Activated CD8-positive, alpha-beta T cell treated with anti-CD3 and anti-CD28 coated beads, Interleukin-2, amount 10 ng/mL, durations not matched to agents 7 days and 5 days (primary cell): ENCODE measurements at places on chromosomes 2 and 18.

GRCh38 chr18:58608216-58608615 is 20.7 kb downstream of the ALPK2 start:
- no peaks in the 10 kb centered on the region for H3K36me3 ChIP-seq
- H3K4me1 ChIP-seq, result peaks cover 38% of the 10 kb centered on the region
- H3K27ac ChIP-seq, result no peak overlapping the region
- no peak overlapping the region for H3K4me3 ChIP-seq
- DNase-seq, result no peak

DNA sequence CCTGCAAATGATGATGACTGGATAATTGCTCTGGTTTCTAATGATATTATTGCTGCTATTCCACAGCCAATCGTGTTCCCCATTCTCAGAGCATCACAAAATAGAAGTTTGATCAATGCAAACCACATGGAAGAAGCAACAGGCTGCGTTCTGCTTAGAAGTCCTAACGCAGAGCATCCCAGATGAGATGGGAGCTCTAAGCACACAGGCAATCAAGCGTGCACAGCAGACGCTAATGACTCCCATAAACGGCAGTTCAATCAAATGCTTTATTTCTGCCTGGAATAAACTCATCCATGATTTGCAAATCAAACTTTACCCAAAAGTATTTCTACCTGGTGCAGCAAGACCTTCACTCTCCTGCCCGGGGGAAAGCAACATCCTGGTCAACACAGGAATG is 304.2 kb downstream of the FBXO15 start:
- peaks cover 2% of the 10 kb centered on the region for H3K4me1 ChIP-seq
- no peak overlapping the region for H3K27ac ChIP-seq
- no peaks in the 10 kb centered on the region for H3K36me3 ChIP-seq

DNA sequence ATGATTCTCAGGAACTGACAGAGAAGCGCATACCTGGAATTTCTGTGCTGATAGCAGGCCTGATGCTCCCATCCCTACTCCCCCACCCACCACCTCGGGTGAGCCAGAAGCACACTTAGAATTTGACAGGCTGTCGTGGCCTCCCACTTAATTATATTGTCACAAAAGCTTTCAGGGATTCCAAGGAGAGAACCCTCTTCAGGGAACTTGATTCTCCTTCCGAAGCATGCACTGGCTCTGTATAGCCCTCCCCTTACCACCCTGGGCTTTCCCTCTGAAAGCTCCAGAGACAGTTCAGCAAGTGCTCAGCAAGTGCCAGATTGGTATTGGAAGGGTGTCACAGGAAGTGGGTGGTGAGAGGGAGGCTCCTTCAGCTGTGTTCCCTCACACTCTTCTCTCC is 252.5 kb upstream of the SIX2 start:
- H3K36me3 ChIP-seq, result no peaks in the 10 kb centered on the region
- peaks cover 18% of the 10 kb centered on the region for H3K27me3 ChIP-seq
- DNase-seq, result no peak
- no peaks in the 10 kb centered on the region for H3K4me1 ChIP-seq
- no peak overlapping the region for H3K4me3 ChIP-seq

- no peaks in the 10 kb centered on the region for H3K27me3 ChIP-seq
- H3K4me1 ChIP-seq, result no peaks in the 10 kb centered on the region
- DNase-seq, result no peak
- H3K27ac ChIP-seq, result no peak overlapping the region
Observed at GRCh38 chr2:72685638-72686213, 140.1 kb downstream of the EXOC6B start.

- H3K36me3 ChIP-seq, result no peaks in the 10 kb centered on the region
- H3K27me3 ChIP-seq, result peaks cover 3% of the 10 kb centered on the region
- H3K4me1 ChIP-seq, result peaks cover 25% of the 10 kb centered on the region
- H3K4me3 ChIP-seq, result no peak overlapping the region
- H3K27ac ChIP-seq, result no peak overlapping the region
- no peak for DNase-seq
Observed at GRCh38 chr2:219292616-219293015, 13.4 kb downstream of the DNAJB2 start.

DNA sequence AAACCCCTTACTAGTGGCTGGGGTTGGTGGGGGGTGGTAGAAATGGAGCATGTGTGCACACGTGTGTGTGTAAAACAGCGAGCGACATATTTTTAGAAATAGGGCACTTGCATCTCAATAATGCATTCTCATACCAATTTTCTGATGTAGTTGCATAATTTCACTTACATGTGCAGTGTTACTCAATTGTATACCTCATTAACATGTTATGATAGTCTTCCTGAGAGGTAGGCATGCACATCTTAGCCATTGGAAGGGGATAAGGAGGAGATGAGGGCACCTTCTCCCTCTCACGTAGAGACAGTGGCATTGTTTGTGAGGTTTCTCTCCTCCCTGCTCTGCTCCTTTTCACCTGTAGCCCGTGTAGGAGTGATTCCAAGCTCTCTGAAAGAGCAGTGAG is 44.6 kb upstream of the RND3 start:
- no peaks in the 10 kb centered on the region for H3K27me3 ChIP-seq
- no peak overlapping the region for H3K27ac ChIP-seq
- H3K36me3 ChIP-seq, result no peaks in the 10 kb centered on the region
- DNase-seq, result no peak

DNA sequence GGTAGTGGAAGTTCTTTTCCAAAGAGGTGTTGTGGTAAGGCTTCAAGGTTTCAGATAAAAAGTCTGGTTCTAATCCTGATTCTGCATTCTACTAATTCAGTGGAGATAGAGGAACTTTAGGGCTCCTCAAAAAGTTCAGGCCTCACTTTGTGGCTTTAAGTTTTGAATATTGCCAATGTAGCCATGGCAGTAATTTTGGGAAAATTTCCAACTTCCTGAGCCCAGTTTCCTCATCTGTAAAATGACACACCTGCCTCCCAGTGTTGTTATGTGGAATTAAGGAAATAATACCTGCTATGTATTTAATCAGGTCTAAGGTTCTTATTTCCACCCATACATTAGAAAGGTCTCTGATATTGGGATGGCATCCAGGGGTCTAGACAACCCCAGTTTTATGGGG is 147.6 kb upstream of the ITGA6 start:
- no peaks in the 10 kb centered on the region for H3K36me3 ChIP-seq
- DNase-seq, result no peak
- no peaks in the 10 kb centered on the region for H3K4me1 ChIP-seq
- H3K27ac ChIP-seq, result no peak overlapping the region

DNA sequence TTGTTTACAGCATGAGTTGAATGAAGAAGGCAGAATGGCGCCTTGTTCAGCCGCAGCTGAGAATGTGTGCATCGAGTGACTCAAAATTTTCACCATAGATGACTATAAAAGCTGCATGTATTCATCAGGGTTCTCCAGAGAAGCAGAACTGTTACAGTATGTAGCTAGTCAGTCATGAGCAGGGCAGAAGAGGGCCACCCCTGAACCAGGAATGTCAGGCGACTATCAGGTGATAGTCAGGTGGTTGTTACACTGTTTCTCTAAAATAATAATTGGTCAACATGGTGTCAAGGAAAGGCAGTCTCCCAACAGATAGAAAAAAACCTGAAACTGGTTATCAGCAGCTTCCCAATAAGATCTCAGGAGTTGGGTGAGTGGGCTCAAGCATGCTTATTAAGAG is 20.2 kb upstream of the NOSTRIN start:
- no peak overlapping the region for H3K4me3 ChIP-seq
- H3K4me1 ChIP-seq, result no peaks in the 10 kb centered on the region
- no peak for DNase-seq
- no peaks in the 10 kb centered on the region for H3K36me3 ChIP-seq
- H3K27me3 ChIP-seq, result no peaks in the 10 kb centered on the region

GRCh38 chr2:74551942-74552913 is 1.5 kb downstream of the LOXL3 start:
- H3K4me1 ChIP-seq, result peaks cover 43% of the 10 kb centered on the region
- no peak overlapping the region for H3K27ac ChIP-seq
- peaks cover 35% of the 10 kb centered on the region for H3K27me3 ChIP-seq
- H3K4me3 ChIP-seq, result no peak overlapping the region
- peaks cover 12% of the 10 kb centered on the region for H3K36me3 ChIP-seq

GRCh38 chr2:190940454-190940853 is 59.8 kb downstream of the GLS start:
- no peaks in the 10 kb centered on the region for H3K27me3 ChIP-seq
- H3K27ac ChIP-seq, result no peak overlapping the region
- no peak overlapping the region for H3K4me3 ChIP-seq
- peaks cover 2% of the 10 kb centered on the region for H3K36me3 ChIP-seq
- H3K4me1 ChIP-seq, result peaks cover 2% of the 10 kb centered on the region

- no peak overlapping the region for H3K4me3 ChIP-seq
- DNase-seq, result no peak
- peaks cover 2% of the 10 kb centered on the region for H3K27me3 ChIP-seq
- no peaks in the 10 kb centered on the region for H3K36me3 ChIP-seq
- H3K27ac ChIP-seq, result no peak overlapping the region
Observed at GRCh38 chr2:119487434-119488244, 36.6 kb downstream of the SCTR start.

- H3K27ac ChIP-seq, result no peak overlapping the region
- no peak for DNase-seq
- H3K36me3 ChIP-seq, result no peaks in the 10 kb centered on the region
- H3K4me3 ChIP-seq, result no peak overlapping the region
- peaks cover 18% of the 10 kb centered on the region for H3K4me1 ChIP-seq
Observed at GRCh38 chr2:28505361-28505760, 9.5 kb downstream of the PLB1 start.

DNA sequence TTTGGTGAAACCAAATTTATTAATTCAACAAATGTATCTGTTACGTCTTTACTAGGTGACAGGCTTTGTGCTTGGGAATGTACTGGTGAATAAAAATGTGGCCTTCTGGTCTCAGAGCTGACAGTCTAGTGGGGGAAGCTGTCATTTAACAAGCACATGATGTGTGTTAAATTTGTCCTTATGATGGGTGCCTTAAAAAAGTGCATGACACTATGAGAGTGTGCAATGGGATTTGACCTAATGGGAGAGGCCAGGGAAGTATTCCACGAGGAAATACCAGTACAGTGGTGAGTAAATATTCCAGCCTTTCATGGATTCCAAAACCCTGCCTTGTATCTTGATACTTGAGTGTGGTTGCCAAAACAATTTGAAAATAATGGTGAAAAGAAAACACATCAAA is 308.9 kb downstream of the PLCL1 start:
- H3K4me1 ChIP-seq, result no peaks in the 10 kb centered on the region
- no peaks in the 10 kb centered on the region for H3K27me3 ChIP-seq
- no peak overlapping the region for H3K4me3 ChIP-seq
- DNase-seq, result no peak
- H3K27ac ChIP-seq, result no peak overlapping the region

DNA sequence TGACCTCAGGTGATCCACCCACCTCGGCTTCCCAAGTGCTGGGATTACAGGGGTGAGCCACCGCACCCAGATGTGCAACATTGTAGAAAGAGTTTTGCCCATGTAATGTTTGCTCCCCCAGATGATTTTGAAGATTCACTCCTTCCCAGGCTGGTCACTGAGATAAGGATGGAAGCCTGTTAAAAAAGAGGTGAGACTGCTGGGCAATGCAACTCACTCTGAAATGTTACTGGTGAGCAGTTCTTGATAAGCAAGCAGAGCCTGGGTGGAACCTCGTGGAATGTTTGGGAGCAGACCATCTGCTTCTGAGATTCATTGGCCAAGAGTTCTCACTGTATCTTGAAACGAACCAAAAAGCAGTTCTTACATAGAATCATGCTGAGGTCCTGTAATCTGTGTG is 19.7 kb downstream of the GRP start:
- H3K27ac ChIP-seq, result no peak overlapping the region
- H3K36me3 ChIP-seq, result no peaks in the 10 kb centered on the region
- H3K27me3 ChIP-seq, result peaks cover 4% of the 10 kb centered on the region
- no peaks in the 10 kb centered on the region for H3K4me1 ChIP-seq
- no peak for DNase-seq

GRCh38 chr2:71348302-71348701 is 16.7 kb downstream of the ZNF638 start:
- peaks cover 49% of the 10 kb centered on the region for H3K36me3 ChIP-seq
- no peak overlapping the region for H3K4me3 ChIP-seq
- no peaks in the 10 kb centered on the region for H3K27me3 ChIP-seq
- peak; percentile 31 for DNase-seq
- peaks cover 11% of the 10 kb centered on the region for H3K4me1 ChIP-seq

DNA sequence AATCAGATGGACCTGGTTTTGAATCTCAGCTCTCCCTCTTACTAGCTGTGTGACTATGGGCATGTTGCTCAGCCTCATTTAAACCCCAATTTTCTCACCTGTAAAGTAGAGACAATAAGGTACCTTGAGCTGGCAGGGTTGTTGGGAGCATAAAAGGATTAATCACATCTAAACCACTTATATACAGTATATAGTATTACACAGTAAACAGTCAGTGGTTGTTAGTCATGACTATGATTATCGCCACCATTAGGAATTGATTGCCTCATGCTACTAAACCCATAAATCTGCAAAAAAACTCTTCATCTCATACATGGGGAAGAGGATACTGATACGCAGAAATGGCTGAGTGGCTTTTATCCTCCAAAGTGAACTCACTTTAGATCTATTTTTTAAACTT is 65.8 kb downstream of the INO80D start:
- H3K4me3 ChIP-seq, result no peak overlapping the region
- no peaks in the 10 kb centered on the region for H3K4me1 ChIP-seq
- no peaks in the 10 kb centered on the region for H3K27me3 ChIP-seq
- DNase-seq, result no peak

DNA sequence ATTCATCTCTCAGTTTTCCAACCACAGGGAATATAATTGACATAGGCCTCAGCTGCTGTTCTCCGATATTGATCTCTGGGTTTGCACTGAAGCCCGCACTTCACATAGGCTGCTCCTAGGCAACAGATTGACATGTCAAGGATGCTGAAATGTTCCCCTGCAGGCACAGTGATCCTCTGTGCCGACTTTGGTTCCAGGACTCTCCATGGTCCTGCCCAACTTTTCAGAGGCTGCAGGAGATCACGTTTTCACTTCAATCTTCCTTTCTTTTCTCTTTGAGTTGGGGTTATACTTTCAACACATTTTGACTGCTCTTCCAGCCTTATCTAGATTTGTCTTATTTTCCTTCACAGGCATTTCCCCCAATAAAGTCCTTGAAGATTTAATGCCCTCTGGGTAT is 1361.0 kb downstream of the DSC3 start:
- no peaks in the 10 kb centered on the region for H3K27me3 ChIP-seq
- no peaks in the 10 kb centered on the region for H3K4me1 ChIP-seq
- no peak overlapping the region for H3K4me3 ChIP-seq

GRCh38 chr18:31225668-31226067 is 63.0 kb upstream of the DSC1 start:
- H3K4me3 ChIP-seq, result no peak overlapping the region
- H3K27ac ChIP-seq, result no peak overlapping the region

DNA sequence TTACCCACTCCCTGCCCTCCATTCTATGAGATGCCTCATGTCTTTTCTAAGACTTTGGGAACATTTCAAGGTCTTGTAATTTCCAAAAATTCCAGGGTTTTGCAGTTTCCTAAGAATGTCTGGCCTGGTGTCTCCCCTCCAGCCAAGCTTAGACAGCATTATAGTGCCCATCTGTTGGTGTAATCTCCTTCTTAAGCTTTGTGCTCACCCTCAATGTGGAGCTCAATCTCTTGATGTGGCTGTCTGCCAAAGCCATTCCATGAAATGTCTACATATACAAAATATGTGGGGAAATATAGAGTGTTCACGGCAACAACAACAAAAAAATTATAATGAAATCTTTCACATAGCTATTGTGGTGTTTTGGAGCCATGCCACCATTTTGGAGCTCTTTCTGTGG is 558.4 kb downstream of the PIK3C3 start:
- H3K36me3 ChIP-seq, result no peaks in the 10 kb centered on the region
- no peak overlapping the region for H3K4me3 ChIP-seq
- H3K4me1 ChIP-seq, result no peaks in the 10 kb centered on the region
- no peak overlapping the region for H3K27ac ChIP-seq
- no peak for DNase-seq
